ENCODE measurements at places on chromosomes 13 and 19.
A peak's percentile ranks its signal among the peaks of the same experiment; 100 is the strongest.

DNA sequence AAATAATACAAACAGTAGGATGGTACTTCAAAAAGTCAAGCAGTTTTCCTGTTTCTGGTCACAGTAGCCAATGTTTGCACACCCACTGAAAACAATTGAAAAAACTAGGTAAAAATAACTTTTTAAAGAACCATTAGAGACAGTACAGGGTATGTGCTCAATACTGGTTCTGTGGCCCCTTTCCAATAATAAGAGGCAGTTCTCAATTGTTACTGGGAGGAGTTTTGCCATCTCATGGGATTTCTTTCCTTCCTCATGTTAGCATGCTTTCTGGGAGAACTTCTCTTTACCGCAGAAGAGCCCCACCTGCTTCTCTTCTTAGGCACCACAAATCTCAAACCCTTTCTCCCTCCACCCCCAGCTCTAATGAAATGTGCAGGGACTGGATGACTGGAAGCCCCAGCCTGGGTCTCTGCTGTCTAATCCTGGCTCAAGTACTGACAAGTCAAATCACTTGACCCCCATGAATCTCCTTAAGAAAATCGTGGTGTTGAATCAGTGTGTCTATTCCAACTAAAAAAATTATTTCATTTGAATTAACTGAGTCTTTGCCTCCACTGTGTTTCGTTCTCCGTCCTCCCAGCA is 14.6 kb downstream of the METTL21C start:
- DNase-seq: no peak

DNA sequence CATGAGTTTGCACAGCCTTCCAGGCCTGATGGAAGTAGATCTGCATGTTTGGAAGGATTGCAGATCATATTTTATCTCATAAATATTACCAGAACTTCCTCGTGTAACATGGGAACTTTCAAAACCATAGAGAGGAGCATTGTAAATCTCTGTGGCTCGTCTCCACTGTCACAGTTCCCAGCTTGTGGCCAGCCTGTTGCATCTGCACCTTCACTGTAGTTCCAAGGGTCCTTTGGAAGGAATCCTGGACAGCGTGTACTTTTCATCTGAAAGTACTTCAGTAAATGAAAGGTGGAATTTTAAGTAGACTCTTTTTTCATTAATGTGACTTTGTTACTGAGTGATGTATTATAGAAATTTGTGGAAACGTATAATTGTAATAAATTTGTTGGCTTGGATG is 105.4 kb downstream of the ATP11A start:
- no peak for DNase-seq

DNA sequence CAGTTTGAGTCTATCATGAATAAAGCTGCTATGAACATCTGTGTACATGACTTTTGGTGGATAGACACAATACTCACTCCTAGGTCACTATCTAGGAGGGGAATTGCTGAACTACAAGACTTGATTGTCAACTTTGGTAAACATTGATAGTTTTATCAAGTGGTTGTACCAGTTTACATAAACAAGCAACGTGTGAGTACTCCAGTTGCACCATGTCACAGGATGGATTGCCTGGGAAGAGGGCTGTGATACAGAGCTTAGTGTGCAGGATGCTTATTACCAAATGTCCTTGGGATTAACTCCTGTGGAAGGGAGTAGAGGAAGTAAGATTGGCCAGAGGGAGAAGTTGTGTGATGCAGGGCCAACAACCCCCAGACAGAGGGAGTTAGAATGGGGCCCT is 37.7 kb downstream of the RAP2A start:
- no peak for DNase-seq

DNA sequence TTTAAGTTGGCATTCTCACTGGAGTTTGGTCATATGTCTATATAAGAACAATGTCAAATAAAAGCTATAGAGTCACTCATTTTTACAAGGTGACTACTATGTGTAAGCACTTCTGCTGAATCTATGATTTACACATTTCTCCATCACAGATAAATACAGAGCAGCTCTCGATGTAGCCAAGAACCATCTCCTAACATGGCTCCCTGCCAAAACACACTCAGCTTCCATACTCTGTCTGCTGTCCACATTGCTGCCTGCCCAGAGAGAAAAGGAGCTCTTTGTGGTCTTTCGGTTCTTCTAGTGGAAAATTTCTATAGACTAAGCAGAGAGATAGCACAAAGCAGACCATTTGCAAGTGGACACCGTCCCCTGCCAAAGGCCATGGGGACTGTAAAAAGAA is 190.9 kb upstream of the KLF12 start:
- DNase-seq: peak; percentile 16

DNA sequence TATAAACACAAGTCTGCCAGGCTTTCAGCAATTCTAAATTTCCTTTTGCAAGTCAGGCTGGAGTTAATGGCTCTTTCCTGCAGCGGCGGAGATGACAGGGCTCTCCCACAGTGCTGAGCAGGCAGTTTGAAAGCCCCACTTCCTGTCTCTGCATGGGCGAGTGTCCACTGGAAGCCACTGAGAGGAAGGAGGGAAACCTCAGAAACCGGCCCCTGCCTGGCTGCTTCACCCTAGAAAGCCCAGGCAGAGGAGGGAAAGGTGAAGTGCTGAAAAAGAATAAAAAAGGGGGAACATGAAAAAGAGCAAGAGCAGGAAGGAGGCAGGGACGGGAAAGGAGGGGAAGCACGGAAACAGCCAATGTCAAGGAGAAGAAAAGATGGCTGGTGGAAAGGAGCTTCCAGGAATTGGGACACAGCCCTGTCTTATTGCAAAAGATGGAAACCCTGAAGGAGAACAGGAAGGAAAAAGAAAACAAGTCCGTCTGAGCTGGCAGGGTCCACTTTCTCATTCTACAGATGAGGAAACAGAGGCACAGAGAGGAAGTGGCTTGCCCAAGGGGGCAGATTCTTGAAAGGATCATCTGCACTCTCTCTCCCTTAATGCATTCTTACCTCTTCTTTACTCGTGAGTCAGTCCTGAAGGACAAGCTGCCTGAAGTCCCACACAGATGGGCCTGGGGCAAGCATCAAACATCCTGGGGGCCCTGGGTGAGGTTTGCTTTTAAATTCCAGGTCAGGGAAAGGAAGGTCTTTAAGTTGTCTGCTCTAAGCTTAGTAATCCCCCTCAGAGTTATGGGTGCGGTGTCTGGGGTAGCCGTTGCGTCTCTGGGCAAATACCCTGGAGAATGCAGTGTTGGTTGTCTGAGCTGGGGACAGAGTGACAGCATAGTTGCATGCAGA is 38.8 kb upstream of the ALOX5AP start:
- peak; percentile 32 for DNase-seq

GRCh38 chr13:113786262-113786841 is 27.3 kb downstream of the TMEM255B start:
- peak; percentile 82 for DNase-seq
